ENCODE measurements at places on chromosomes 4 and X.
A peak's percentile ranks its signal among the peaks of the same experiment; 100 is the strongest.

DNA sequence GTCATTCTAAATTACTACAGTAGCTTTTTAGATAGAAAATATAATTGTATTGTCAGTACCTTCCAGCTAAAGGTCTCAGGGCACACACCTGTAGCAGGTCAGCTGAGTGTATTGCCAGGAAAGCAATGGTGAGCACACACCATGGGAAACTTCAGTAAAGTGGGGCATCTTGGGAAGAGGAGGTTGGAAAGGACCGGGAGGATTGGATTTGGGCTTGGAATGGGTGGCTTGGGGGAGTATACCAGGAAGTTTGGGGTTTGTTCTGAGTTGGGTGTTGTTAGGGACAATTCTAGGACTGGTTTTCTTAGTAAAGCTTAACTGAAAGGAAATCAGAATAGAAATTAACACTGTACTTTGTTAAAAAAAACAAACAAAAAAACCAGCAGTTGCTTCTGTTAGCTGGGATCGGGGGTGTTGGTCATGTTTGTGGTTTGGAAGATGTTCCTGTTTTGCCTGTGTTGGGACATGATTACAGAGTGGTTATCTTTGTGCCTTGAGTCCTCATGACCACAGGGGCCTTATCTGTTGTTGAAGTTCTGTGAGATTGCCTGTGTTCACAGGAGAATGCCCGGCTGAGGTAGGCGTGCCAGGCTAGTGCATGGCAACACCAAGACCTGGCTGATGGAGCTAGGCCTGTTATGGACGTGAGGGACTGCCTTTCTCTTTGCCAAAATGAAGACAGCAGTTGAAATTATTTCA is 35.1 kb downstream of the PRIMPOL start:
- DNase-seq = no peak

GRCh38 chr4:3791256-3791655 is 25.1 kb downstream of the ADRA2C start:
- DNase-seq = no peak

DNA sequence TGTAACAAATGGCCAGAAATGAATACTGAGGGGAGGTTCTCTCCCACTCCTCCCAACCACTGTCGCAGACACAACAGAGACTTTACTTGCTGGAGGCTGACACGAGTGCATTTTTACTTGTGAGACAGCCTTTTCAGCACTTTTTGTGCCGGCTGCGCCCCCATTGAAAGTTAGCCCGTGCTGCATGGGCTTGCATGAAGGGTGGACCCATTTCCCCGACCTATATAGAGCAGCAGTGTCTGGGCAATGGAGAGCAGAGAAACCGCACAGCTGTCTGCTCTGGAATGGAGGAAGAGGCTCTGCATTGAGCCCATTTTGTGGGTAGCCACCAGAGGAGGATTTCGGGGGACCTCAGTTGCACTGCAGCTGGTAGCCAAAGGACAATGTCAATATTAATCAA is 208.8 kb downstream of the UGT8 start:
- DNase-seq = no peak

GRCh38 chr4:4491396-4491893 is 50.4 kb downstream of the STX18 start:
- no peak for DNase-seq

DNA sequence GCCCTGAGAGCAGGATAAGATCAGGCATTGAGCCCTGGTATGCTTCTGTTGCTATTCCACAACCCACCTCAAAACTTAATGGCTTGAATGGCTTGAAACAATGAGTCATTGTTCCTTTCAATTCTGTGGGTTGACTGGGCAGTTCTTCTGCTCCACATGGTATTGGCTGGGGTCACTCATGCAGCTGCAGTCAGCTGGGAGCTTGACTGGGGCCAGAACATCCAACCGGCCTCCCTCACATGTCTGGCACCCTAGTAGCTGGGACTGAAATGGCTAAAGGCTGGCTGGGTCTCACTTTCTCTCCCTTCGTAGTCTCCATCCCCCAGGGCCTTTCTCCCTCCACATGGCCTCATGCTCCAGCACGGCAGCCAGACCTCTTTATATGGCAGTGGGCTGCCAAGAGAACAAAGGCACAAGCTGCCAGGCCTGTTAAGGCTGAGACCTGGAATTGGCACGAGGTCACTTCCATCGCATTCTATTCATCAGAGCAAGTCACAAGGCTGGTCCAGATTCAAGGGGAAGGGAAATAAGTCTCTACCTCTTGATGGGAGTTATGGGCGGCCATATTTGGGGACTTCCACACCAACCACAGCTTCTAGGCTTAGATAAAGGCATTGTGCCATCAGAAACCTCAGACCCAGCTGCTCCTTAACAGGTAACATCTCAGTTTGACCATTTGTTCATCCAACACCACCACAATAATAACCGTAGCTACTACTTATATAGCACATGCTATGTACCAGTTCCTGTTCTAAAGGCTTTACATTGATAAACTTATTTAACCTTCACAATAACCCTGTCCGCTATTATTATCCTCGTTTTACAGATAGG is 159.7 kb upstream of the ATP6AP2 start:
- DNase-seq = no peak

- peak; percentile 48 for DNase-seq
These were observed 36.8 kb upstream of the OCIAD2 start for GRCh38 chr4:48943387-48943786.

DNA sequence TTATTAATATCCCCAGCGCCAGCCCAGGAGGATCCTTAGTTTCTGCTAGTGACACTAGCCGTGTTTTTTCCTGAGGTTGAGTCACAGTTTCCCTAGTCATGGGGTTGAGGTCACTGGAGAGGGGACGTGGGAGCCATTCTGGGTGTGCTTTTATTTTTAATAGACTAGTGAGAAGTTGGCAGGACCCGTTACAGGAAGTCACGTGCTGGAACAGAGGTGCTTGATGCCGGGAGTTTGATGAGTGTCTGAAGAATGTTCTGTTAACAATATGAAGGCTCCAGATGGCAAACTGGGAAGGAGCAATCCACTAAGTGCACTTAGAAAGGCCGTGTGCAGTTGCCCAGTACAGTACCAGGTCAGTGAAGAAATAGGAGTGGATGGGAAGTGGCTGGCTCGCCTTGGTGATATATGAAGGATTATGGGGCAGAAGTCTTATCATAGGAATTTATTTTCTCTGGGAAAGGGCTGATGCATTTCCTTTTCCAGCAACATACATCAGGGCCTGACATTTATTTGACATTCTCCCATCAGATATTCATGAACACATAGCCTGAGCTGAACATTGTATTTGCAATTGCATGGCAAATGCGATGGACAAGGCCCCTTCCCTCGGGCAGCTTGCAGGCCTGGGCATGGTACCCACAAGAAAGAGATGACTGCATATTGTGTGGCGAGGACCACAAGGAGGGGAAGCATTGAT is 291.8 kb downstream of the FBXW7 start:
- DNase-seq = no peak
